ENCODE measurements at places on chromosomes 1 and 21.

- DNase-seq: no peak
Measured at GRCh38 chr1:160432371-160432786, 32.0 kb downstream of the VANGL2 start.

- no peak for DNase-seq
Measured at GRCh38 chr1:204469304-204469703, 25.3 kb downstream of the PIK3C2B start.

DNA sequence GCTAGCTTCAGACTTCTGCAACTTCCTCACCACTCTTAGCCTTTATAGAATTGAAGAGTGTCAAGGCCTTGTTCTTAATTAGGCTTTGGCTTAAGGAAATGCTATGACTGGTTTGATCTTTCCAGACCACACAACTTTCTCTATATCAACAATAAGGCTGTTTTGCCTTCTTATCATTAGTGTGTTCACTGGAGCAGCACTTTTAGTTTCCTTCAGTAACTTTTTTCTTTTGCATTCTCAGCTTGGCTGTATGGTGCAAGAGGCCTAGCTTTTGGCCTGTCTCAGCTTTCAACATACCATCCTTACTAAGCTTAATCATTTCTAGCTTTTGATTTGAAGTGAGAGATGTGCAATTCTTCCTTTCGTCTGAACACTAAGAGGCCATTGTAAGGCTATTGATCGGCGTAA, 8.6 kb downstream of the PRKACB start:
- DNase-seq: no peak

DNA sequence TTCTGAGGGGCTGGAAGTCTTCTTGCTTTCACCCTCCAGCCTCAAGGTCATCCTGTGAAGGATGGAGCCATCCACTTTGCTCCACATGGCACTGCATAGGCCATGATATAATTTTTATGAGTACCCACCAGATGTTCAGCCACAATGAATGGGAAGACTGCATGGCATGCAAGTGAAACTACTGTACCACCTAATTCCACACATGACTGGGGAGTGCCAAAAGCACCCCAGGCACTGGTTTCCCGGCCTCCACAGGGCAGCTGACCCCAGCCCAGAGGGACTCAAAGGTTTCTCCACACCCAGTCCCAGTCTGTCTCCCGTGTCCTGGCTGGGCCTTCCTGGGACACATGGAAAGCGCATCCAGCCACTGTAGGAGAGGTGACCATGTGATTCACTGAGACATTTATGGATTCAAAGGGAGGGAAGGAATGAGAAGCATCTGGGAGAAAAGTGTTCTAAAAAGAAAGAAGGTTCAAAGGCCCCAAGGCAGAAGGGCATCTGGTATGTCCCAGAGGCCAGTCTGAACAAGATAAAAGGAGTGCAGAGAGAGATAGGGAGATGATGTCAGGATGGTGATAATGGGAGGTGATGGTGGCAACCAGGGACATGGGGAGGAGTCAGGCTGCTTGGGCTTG, 12.1 kb downstream of the RHOU start:
- no peak for DNase-seq

GRCh38 chr1:147665521-147665920, 4.8 kb downstream of the ACP6 start:
- DNase-seq: no peak

DNA sequence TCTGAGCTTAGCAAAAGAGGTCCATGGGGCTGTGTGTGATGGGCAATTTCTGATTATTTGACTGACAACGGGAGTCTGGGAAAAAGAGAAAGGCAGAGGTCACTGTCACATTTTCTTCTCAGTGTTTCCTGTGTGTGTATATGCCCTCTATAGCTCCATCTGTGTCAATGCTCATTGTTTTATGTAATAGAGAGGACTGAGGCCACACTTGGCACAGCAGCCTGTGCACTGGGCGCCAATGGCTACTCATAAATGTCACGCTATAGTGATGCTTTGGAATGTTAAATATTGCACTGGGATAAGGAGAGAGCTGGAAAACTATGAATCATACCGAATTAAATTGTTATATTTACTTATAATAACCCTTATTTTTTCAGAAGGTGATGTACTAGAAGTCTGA, 365.4 kb downstream of the NEGR1 start:
- no peak for DNase-seq

GRCh38 chr1:103112546-103112945, 4.2 kb upstream of the COL11A1 start:
- no peak for DNase-seq

- DNase-seq: no peak
Measured at GRCh38 chr1:86068271-86068721, 88.3 kb downstream of the COL24A1 start.

DNA sequence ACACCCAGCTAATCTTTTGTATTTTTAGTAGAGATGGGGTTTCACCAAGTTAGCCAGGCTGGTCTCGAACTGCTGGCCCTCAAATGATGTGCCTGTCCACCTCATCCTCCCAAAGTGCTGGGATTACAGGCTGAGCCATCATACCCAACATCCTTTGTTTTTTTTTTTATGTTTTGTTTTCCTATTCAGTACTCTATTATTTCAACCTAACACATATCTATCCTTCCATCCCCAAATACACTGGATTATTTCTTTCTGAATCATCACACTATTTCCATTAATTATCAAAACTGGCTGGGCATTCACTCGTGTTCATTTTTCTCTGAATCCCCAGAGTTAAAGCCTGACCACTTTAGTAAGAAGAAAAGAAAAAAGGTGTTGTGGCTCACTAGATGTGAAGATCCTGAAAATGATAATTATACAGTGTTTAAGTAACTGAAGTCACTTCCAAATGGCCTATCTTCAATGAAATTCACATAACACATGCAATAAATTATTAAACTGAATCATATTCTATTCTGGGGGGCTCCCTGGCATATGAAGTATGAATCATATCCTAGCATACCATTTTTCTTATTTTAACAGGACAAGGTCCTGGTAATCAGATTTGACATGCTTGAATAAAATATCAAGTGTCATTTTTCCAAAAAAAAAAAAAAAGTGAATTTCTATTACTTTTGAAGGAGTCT, 1754.2 kb downstream of the BRINP3 start:
- DNase-seq: no peak

DNA sequence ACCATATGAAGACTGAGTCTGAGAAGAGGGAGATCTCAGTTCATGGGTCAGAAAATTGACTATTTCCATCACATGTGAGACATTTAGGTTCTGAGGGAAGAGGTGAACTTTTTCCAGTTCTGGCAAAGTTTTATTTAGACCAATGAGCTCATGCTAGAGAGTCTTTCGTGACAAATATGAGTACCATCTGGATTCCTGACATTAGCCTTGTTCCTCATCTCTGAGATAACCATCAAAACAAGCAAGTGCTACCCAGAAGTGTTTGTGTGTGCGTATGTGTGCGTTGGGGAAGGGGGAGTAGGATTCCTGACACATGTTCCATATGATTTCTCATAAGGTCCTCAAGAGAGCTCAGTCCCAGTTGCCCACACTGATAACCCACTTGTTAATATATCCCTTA, 120.6 kb downstream of the FASLG start:
- DNase-seq: no peak

DNA sequence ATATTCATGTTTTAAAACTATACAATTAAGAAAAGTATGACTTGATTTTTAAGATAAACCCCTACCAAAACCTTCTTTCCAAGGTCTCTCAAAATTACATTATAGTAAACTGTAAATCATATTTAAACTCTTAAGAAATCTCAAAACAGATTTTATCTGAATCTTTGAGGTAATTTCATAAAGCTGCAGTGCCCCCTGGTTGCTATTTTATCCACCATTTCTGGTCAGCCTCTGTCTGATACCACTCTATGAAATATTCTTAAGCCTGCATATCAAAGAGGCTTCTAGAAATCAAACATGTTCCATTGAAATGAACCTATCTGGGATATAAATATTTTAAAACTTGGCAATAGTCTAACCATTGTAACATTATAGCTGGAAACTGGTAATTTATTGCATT, 317.3 kb downstream of the COL11A1 start:
- DNase-seq: no peak

DNA sequence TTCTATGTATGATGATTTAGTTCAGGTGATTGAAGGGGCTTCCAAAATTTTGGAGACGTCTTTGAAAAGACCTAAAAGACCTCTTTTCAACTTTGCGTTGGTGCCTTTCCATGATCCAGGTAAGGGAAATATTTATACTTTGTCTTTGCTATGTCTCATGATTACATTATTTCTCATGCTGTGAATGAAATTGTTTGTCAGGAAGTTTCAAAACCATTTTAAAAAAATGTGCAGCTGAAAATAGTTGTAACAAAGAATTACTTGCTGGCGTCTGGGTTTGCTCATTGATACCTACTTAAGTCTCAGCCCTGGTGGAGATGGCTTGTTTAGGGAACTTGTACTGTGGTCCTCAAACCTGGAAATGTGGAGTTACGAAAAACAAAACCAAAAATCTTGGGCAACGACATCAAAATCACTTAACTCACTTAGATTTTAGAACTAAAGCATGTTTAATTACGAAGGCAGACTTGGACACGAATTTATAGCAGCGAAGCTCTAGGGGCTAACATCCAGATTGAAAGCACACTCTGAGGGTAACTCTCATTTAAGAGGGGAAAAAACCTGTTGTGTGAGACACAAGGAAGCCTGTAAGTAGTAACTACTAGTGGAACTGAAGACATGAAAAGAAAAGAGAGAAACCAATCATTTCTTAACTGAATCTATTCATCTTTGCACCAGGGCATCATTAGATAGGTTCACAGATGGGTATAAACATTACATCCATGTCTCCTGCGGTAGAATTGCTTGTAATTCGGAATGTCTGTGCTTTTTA, 924 bp downstream of the HMCN1 start:
- no peak for DNase-seq

- no peak for DNase-seq
Measured at GRCh38 chr1:165389609-165390008, 33.1 kb upstream of the LMX1A start.

- no peak for DNase-seq
Measured at GRCh38 chr1:169802888-169803287, 8.2 kb upstream of the METTL18 start.

- no peak for DNase-seq
Measured at GRCh38 chr1:78996791-78997190, 9.7 kb downstream of the ADGRL4 start.

DNA sequence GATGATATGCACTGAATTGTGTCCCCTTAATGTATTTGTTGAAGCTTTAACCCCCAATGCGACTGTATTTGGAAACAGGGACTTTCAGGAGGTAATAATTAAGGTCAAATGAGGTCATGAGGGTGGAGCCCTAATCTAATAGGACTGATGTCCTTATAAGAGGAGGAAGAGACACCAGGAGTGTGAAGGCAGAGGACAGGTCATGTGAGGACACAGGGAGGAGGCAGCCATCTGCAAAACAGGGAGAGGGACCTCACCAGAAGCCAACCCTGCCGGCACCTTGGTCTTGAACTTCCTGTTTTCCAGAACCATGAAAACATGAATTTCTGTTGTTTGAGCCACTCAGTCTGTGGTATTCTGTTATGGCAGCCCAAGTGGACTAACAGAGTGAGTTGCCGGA, 15.3 kb downstream of the SYF2 start:
- no peak for DNase-seq

GRCh38 chr21:29430030-29430429, 131.3 kb downstream of the BACH1 start:
- no peak for DNase-seq

DNA sequence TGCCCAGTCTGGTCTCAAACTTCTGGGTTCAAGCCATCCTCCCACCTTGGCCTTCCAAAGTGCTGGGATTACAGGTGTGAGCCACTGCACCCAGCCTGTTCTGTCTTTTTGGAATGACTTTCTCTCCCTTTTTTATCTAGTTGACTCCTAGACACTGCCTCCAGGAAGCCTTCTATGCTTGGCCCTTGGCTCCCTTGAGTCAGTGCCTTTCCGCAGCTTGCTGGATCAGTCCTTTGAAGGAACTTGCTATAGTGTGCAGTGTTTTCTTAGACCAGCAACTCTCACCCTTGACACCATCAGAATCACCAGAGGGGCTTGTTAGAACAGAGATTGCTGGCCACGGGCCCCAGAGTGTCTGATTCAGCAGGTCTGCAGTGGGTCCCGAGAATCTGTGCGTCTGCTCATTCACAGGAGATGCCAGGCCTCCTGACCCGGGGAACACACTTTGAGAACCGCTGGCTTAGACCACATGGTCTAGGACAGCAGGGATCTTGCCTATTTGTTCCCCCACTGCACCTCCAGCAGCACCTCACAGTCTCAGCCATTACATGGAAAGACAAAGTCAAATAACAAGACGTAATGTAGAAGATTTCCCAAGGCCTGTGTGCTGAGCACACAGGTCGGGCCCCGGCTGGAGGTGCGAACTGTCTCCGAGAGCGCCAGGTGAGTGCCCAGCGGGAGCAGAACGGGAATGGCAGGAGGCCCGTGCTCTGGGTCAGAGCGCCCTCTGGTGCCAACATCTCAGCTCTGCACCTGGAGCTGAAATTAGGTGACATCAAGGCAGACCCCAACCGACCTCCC, 27.4 kb upstream of the CTPS1 start:
- DNase-seq: peak; percentile 73

- no peak for DNase-seq
Measured at GRCh38 chr1:147238053-147238902, 4.2 kb upstream of the CHD1L start.

DNA sequence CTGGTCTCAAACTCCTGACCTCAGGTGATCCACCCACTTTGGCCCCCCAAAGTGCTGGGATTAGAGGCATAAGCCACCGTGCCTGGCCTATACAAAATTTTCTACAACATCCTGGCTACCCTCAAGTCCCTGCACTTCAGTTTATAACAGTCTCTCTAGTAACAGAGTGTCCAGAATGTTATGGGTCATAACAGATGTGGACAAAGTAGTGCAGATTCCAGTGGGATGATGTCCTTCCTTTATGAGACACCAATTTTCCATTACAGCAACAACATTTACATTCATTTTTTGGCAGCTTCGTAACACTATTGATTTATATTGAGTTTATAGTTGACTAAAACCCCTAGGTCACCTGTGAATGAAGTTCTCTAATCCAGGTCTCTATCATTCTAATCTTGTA, 429.4 kb upstream of the PTBP2 start:
- DNase-seq: no peak

DNA sequence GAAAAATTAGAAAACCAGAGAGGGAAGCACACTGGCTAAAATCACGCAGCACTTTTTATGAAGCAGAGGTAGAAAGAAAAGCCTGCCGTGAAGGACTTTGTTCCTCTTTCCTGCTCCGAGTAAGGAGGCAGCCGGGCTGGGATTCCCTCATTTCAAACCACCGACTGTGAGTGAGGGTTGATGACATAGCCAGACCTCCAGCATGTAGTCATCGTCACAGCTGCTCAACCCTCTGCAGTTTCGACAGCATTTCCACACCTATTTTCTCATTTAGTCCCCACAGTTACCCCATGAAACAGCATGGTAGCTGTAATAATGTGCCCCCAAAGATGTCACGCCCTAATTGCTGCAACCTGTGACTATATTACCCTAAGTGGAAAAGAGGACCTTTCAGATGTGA, 35.3 kb downstream of the FCRL5 start:
- no peak for DNase-seq
